Right ventricle myocardium inferior (tissue), 1 donor: ENCODE measurements at places on chromosomes 16 and 17. TPM values are rescaled to one million over a fixed set of nuclear protein-coding genes. Genes with fewer than 3 reads are reported as not detected.

Gene TBC1D3L
- 6.7 TPM for total RNA-seq

Gene KRTAP9-7
- total RNA-seq: not detected

Gene RDM1
- not detected for total RNA-seq

Gene HOXB9
- total RNA-seq: not detected

Gene OTOP2
- not detected for total RNA-seq

Gene CPHXL2
- not detected for total RNA-seq

Gene ATXN1L
- 13.4 TPM for total RNA-seq

Gene C17orf50
- not detected for total RNA-seq

Gene RAC3
- total RNA-seq: 2.2 TPM

Gene CBX2
- total RNA-seq: 4.2 TPM

GRCh38 chr16:54862529-54862928 is 68.1 kb upstream of the IRX5 start:
- DNase-seq: no peak

GRCh38 chr17:65155622-65156021 is 18.5 kb downstream of the RGS9 start:
- no peak for DNase-seq

GRCh38 chr16:57898961-57899360 is 72.0 kb downstream of the CNGB1 start:
- DNase-seq: no peak

GRCh38 chr17:62643496-62643895 is 16.0 kb downstream of the MRC2 start:
- DNase-seq: no peak

- no peak for DNase-seq
Measured at GRCh38 chr17:54015734-54016133, 193.0 kb downstream of the KIF2B start.

GRCh38 chr16:64679976-64680690 is 441.7 kb downstream of the CDH11 start:
- no peak for DNase-seq

- DNase-seq: no peak
Measured at GRCh38 chr17:40086150-40087044, 14.0 kb downstream of the NR1D1 start.

GRCh38 chr16:85246473-85246872 is 134.2 kb upstream of the CIBAR2 start:
- DNase-seq: no peak

DNA sequence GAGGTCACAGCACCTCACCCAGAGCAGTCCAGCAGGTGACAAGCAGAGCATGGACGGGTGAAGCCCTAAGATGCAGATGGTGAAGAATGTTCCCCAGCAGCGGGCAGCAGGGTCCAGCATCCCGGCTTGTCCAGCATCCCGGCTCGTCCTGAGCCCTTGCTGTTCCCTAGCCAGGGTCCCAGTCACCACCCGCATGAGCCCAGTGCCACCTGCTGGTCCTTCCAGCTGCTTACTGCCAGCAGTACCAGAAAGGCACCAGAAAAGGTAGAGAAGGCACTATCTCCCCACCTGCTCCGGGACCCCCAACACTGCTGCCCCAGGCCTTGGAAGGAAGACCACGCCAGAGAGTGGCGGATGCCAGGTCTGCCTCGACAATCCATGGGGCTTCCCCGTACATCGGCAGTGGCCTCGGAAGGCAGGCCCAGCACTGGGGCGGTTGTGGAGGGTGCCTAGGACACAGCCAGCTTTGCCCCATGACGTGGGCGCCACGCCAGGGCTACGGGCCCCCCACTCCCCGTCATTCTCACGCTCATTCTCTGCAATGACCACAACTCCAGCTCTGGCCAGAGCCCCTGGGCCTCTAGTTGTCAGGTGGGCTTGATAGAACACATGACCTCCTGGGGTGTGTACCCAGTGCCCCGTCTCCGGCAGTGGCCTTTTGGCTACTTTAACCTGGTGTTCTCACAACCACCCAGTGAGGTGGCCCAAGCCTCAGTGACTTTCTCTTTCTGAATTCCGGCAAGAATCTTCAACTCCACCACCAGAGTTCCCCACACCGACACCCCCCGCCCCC is 1.4 kb downstream of the CENPX start:
- no peak for DNase-seq

GRCh38 chr16:84271866-84272265 is 22.8 kb upstream of the WFDC1 start:
- DNase-seq: no peak

- no peak for DNase-seq
Measured at GRCh38 chr16:33877-34647, 19.3 kb downstream of the POLR3K start.

GRCh38 chr16:35102780-35103403 is 1643.5 kb downstream of the TP53TG3F start:
- DNase-seq: no peak

DNA sequence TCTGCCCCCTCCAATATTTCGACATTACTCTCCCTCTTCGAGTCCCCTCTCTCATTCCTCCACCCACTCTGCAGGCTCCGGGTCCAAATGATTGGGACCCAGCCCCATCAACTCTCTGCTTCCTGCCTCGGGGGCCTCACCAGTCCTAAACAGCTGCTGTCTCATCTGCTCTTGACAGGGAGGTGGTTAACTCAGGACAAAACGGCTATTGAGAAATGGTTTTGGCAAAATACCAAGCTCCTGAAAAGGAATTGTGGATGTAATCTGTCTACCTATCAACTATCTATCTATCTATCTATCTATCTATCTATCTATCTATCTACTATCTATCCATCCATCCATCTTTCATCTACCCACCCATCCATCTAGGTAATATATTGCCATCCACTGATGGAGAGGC is 2.2 kb downstream of the CD300H start:
- DNase-seq: no peak

GRCh38 chr16:69123910-69124309 is 8.5 kb downstream of the CHTF8 start:
- DNase-seq: no peak

DNA sequence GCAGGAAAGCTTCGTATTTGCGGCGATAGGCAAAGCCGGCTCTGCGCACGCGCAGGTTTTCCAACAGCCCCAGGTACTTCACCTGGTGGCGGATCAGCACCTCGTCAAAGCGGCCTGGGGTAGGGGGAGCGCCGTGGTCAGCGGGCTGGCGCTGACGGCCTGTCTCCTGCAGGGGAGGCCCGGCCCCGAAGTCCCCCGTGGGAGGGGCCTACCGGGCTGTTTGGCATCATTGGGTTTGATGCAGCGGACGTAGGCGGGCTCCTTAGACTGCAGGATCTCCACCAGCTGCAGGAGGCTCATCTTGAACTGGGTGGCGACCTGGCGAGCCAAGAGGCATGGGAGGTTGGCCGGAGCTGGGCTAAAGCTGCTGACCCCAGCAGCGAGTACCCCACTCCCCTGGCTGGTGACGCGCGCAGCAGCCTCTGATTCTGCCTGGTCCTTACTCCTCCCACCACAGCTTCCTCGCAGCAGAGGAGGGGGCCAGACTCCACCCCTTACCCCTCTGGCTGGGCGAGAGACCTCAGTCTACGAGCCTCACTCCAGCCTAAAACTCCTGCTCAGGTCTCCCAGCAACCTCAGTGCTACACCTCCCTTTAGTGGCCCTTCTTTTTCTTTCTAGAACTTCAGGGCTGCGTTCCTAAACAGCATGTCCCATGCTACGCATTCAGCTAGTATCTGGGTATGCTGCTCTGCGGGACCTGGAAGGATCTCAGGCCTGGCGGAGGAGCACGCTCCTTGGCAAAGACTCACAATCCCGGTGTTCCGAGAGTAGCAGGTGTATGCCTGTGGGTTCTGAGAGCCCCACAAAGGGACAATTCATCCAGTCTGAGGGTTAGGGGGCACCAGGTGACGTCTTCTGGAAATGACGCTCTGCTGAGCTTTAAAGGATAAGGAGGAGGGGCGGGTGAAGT is 16.1 kb upstream of the CRK start:
- DNase-seq: no peak

- DNase-seq: peak; percentile 93
Measured at GRCh38 chr16:84933774-84934631, 77.3 kb downstream of the ZDHHC7 start.

DNA sequence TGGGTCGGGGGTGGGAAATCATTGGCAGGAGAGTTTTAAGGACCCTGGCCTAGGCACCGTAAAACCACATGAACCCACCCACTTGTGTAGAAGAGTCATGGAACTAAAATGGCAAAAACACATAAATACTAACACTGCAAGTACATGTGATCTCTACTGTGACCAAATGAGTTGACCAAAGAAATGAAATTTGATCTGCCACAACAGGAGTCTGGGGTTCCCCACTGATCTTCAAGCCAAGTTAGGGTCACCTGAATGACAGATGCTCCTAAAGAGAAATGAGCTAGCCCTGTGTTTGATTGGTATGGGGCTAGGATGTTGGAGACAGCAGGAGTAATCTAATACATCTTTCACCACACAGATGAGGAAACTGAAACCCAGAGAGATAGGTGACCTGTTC is 21.5 kb upstream of the SKAP1 start:
- no peak for DNase-seq

DNA sequence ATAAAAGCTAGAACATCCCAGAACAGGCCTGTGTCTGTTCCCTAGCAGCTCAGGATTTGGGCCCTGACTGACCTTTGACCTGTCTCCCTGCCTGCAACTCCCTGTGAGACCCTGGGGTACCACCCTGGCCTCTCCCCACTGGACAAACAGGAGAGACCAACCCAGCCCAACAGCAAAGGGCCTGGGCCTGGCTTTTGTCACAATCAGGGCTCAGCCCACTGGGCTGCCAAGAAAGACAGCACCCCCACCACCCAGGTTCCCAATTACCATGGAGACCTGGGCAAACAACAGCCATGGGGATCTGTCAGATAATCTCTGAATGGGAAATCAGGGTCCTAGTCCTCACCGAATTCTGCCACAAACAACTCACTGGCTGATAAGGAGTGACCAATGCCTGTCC is 11.1 kb downstream of the PLLP start:
- no peak for DNase-seq

- no peak for DNase-seq
Measured at GRCh38 chr17:1005361-1005946, 8.5 kb downstream of the TIMM22 start.

- DNase-seq: peak; percentile 86
Measured at GRCh38 chr17:55717898-55718735, 4.5 kb downstream of the TMEM100 start.

- no peak for DNase-seq
Measured at GRCh38 chr17:56943505-56944125, 17.2 kb downstream of the COIL start.

DNA sequence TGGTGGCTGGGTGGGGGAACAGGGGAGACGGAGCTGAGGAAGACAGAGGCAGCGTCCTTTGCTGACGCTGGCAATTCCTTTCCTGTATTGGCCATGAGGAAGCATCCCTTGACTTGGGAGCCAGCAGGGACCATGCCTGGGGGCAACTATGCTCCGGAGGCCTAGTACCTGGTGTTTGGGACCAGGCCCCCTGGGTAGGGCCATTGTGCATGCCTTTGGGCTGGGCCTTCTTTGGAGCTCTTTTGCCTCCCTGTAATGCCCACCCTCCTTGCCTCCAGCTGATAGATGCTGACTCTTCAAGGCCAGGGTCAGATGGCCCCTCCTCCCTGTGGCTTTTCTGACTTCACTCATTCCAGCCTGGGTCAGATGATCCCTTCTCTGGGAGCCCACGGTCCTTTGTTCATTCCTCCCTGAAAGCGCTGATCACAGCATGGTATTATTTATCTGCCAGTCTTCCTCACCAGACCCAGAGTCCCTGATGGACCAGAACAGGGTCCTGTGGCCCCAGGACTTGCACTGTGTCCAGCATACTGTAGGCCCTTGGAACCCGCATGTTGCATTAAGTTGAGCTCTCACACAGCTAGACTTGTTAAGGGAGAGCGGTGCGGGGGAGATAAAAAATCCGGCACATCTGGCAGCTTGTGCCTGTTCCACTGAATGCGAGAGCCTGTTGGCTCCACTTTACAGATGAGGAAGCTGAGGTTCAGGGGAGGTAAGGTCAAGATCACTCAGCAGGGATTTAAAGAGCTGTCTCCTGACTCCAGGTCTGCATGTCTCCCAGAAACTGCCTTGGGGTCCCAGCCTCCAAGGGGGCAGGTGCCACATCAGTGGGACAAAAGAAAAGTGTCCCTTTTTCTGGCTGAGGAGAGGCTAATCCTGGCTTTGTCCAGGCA is 2.9 kb downstream of the STARD3 start:
- no peak for DNase-seq

DNA sequence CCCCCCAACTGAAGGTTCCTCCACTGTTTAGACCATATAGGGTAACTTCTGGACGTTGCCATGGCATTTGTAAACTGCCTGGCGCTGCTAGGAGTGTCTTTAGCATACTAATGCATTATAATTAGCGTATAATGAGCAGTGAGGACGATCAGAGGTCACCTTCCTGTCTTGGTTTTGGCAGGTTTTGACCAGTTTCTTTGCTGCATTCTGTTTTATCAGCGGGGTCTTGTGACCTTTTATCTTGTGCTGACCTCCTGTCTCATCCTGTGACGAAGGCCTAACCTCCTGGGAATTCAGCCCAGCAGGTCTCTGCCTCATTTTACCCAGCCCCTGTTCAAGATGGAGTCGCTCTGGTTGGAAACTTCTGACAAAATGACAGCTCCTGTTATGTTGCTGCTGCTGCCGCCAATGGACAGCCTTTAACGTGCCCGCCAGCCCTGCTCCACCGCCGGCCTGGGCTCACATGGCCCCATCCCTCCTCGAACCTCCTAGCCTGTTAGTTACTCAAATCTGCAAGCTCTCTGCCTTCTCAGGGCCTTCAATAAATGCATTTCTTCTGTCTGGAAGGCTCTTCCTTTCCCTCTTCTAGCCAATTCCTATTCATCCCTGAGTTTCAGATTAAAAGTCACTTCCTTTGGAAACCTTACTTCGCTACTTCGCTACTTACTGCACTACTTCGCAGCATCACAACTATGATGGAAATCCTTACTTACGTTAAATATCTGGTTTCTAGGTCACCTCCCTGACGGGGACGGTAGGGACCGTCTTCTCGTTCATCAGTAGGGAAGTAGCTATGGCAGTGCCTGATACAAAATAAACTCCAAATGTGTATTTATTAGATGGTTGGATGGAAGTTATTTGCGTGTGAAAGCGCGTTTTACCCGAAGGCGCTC is 640 bp upstream of the NAGLU start:
- DNase-seq: no peak

DNA sequence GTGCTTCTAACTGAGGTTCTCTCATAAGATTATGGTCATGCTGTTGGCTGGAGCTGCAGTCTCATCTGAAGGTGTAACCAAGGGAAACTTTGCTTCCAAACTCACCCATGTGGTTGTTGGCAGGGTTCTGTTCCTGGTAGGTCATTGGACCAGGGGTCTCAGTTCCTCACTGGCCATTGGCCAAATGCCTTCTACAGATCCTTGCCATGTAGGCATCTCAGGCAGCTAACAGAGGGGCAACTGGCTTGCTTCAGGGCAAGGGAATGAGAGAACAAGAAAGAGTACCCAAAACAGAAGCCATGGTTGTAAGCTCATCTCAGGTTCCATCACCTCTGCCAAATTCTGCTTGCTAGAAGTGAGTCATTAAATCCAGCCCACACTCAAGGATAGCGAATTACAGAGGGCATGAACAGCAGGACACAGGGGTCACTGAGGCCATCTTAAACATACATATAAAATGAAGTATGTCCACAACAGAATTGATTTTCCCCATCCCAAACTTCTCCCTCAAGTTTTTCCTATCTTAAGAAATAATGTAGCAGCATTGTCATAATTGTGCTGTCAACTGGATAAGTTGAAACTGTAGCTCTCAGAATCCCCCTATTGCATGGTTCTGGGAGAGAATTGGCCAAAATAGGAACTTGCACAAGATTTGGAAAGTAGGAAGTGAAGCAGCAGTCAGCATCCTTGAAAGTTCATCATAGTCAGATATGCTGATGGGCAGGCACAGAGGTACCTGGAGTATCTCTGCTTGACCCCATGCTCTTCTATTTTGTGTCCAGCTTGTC is 42.4 kb upstream of the CES5A start:
- DNase-seq: no peak

GRCh38 chr17:55377671-55378275 is 43.9 kb downstream of the MMD start:
- DNase-seq: no peak
